Endothelial cell (in vitro differentiated cells): ENCODE measurements at places on chromosomes 5 and 9. TPM values are rescaled to one million over a fixed set of nuclear protein-coding genes. Genes with fewer than 3 reads are reported as not detected.

The SLCO6A1 gene
- 0.51 TPM for total RNA-seq

The NOXA1 gene
- 0.36 TPM for total RNA-seq

The FOXD4L3 gene
- not detected for total RNA-seq

The UNC5A gene
- not detected for total RNA-seq

The ECSCR gene
- total RNA-seq, result 565 TPM

DNA sequence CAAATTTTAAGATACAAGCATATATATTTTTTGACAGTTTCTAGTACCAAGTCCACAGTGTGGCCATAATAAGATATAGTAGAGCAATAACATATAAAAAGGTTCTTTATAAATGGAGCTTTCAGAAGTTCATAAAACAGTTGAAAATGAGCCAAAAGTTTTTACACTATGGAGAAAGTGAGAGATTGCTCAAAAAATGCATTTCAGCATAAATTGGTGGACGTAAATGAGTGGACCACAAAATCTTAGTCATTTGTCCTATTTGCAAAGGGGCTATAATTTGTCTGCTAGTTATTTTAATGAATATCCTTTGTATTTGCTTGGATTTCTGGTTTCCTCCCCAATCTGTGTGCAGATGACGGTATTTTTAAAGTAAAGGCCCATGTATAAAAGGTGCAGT lies 159.4 kb upstream of the DAP start:
- H3K4me3 ChIP-seq, result no peak overlapping the region
- H3K27me3 ChIP-seq, result no peaks in the 10 kb centered on the region
- no peaks in the 10 kb centered on the region for H3K36me3 ChIP-seq
- no peak overlapping the region for H3K27ac ChIP-seq
- peaks cover 31% of the 10 kb centered on the region for H3K4me1 ChIP-seq
- no peak for DNase-seq

GRCh38 chr9:129336130-129336528 lies 158.1 kb upstream of the IER5L start:
- H3K4me1 ChIP-seq, result peaks cover 10% of the 10 kb centered on the region
- no peak for DNase-seq
- no peaks in the 10 kb centered on the region for H3K36me3 ChIP-seq
- H3K27me3 ChIP-seq, result peaks cover 3% of the 10 kb centered on the region
- H3K4me3 ChIP-seq, result no peak overlapping the region

- H3K4me1 ChIP-seq, result peaks cover 5% of the 10 kb centered on the region
- no peak for DNase-seq
- no peaks in the 10 kb centered on the region for H3K36me3 ChIP-seq
- H3K4me3 ChIP-seq, result no peak overlapping the region
- no peaks in the 10 kb centered on the region for H3K27me3 ChIP-seq
- no peak overlapping the region for H3K27ac ChIP-seq
Measured at GRCh38 chr9:124652615-124653393, 118.3 kb downstream of the NR6A1 start.

GRCh38 chr9:136604823-136605525 lies 57.7 kb upstream of the EGFL7 start:
- no peak overlapping the region for H3K27ac ChIP-seq
- H3K4me1 ChIP-seq, result peaks cover 28% of the 10 kb centered on the region
- no peak for DNase-seq

GRCh38 chr5:108924457-108924961 lies 176.8 kb downstream of the FER start:
- no peaks in the 10 kb centered on the region for H3K27me3 ChIP-seq
- no peaks in the 10 kb centered on the region for H3K36me3 ChIP-seq
- H3K4me3 ChIP-seq, result peak overlapping the region; percentile 65
- H3K27ac ChIP-seq, result no peak overlapping the region

DNA sequence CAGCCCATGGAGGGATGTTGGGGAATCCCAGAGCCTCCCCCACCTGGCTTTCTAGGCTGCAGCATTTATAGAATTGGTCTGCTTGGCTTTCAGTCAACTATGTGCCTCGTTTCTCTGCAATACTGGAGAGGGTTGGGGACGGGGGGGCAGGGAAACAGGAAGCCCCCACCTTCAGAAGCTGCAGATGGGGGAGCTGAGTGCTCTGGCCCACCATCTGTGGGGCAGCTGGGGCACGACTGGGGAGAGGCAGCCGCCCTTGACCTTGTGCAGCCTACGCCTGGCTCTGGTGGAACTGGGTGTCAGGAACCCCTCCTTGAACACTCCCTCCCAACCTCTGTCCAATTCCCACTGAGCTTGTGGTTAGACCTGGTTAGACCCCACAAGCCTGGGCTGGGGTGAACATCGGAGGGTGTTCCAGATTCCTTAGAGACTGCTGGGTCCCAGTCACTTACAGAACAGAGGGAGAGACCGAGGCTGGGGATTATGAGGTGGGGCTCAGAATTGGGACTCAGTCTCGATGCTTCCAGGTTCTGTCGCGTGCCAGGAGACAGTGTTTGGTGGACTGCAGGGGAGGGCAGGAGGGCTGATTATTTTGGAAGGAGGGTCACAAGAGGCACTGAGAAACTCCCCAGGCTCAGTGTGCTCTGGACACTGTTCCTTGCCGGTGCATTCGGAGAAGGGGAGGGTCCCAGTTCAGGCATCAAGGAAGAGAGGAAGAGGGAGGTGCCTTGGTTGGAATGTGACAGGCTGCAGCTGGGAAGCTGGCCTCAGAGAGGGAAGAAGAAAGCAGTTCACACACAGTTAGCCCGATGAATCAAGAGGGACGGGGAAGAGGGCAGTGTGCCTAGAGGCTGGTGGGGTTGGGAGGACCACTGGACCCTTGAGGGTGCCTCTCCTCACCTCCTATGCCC lies 25.6 kb downstream of the COL27A1 start:
- peaks cover 34% of the 10 kb centered on the region for H3K36me3 ChIP-seq
- peak; percentile 43 for DNase-seq
- H3K4me3 ChIP-seq, result no peak overlapping the region
- H3K4me1 ChIP-seq, result peaks cover 13% of the 10 kb centered on the region
- no peak overlapping the region for H3K27ac ChIP-seq

GRCh38 chr9:76905791-76906646 lies at the start of gene PRUNE2:
TSS of gene PRUNE2 (minus strand) at chr9:76906114. CDS start at chr9:76905963, 151 bp downstream.
- peaks cover 12% of the 10 kb centered on the region for H3K27me3 ChIP-seq
- H3K36me3 ChIP-seq, result no peaks in the 10 kb centered on the region
- peaks cover 12% of the 10 kb centered on the region for H3K4me1 ChIP-seq
- peak; percentile 85 for DNase-seq
- no peak within 1 kb of the TSS for H3K27ac ChIP-seq
- H3K4me3 ChIP-seq, result peak within 1 kb of the TSS; percentile 86

GRCh38 chr5:61626639-61627282 lies 294.7 kb downstream of the ZSWIM6 start:
- peak overlapping the region; percentile 14 for H3K27ac ChIP-seq
- no peaks in the 10 kb centered on the region for H3K36me3 ChIP-seq
- peak overlapping the region; percentile 37 for H3K4me3 ChIP-seq
- peaks cover 4% of the 10 kb centered on the region for H3K27me3 ChIP-seq
- peaks cover 42% of the 10 kb centered on the region for H3K4me1 ChIP-seq
- no peak for DNase-seq

DNA sequence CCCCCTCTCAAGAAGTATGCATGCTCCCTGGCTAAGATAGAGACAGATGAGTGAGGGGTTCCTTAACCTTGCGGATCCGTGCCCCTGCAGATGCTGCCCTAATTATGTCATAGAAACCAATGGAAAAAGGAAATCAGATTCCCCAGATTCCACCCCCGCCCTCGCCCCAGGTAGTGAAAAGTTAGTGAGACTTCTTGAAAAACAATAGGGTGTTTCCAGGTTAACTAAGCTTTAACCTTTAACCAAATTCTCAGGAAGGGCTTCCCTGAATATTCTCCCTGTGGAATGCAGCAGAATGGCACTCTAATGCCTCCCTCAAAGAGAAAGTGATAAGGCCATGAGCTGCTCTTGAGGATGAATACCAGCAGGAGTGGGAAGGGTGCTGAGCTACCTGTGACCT lies 116.0 kb upstream of the RANBP3L start:
- H3K27me3 ChIP-seq, result peaks cover 1% of the 10 kb centered on the region
- no peaks in the 10 kb centered on the region for H3K36me3 ChIP-seq
- H3K4me3 ChIP-seq, result no peak overlapping the region
